ENCODE measurements at places on chromosomes 4 and X.

GRCh38 chr4:182137343-182137742 is 105.9 kb upstream of the TENM3 start:
- no peak for DNase-seq

DNA sequence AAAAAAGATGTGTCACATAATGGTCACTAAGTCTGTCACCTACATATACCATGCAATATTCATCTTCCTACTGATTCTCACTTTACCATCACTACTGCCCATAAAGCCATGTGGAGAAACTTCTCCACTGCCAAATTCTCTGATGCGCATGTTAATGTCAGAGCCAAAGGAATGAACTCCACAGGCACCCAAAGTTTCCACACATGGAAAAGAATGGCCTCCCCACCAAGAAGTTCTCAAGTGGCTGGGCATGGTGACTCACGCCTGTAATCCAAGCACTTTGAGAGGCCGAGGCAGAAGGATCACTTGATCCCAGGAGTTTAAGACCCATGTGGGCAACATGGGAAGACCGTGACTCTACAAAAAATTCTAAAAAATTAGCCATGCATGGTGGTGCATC is 43.8 kb upstream of the UGDH start:
- no peak for DNase-seq

DNA sequence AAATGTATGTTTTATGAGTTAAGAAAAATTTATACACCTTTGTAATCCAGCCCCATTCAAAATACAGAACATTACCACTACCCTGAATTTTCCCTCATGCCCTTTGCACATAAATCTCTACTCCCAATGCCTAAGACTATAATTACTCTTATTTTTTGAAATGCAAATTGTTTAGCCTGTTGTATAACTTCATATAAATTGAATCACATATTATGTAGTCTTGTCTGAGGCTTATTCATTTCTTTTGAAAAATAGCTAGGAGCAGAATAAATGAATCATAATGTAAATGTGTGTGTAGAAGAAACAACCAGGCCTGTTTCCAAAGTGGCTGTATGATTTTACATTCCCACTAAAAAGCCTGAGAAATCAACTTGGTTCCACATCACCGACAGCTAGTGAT is 319.8 kb downstream of the DCAF12L2 start:
- no peak for DNase-seq

GRCh38 chrX:47283015-47283771 is 50.4 kb downstream of the USP11 start:
- peak; percentile 18 for DNase-seq

DNA sequence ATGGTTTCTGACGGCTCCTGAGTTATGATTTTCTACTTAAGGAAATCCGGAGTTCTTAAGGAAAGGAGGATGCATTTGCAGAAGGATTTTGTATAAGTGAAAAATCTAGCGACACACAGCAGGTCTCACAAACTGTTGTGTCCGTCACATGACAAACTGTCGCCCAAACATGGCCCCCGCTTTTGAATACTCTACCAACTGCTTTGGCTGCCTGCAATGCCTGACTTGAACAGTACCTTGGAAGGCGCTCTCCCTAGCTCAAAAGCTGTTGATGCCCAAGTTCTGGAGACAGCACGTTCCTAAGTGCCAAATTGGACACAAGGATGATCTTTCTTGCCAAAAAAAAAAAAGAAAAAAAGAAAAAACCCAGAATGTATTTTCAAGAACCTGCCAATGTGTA is 103.2 kb downstream of the ENPP6 start:
- DNase-seq: no peak
